Stimulated activated CD8-positive, alpha-beta memory T cell treated with anti-CD3 and anti-CD28 coated beads, Interleukin-2, amount 100 ng/mL, for 1 hour (primary cell): ENCODE measurements at places on chromosomes 3 and 15.

DNA sequence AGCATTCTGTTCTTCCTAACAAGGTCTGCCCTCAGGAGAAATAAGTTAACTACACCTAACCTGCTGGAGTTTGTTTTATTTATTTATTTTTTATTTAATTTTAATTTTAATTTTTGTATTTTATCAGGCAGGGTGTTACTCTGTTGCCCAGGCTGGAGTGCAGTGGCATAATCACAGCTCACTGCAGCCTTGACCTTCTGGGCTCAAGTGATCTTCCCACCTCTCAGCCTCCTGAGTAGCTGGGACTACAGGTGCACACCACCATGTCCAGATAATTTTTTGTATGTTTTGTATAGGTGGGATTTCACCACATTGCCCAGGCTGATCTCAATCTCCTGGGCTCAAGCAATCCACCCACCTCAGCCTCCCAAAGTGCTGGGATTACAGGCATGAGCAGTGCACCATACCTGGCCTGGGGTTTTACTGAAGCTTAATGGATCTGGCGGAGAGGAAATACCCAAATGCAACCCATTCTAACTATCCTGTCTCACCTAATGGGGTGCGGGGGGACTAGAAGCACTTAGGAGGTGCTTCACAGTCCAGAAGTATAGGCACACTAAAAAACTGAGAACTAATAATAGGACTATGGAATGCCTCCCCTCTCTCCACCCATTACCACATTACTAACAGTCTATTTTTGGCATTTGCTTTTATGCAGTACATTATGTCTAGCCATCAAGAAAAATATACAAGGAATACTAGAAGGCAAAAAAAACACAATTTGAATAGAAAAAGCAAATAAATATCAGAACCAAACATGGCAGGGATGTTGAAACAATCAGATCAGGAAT lies 61.4 kb downstream of the TTBK2 start:
- DNase-seq, result no peak

GRCh38 chr3:139970526-139970925 lies 35.5 kb downstream of the CLSTN2 start:
- no peak for DNase-seq

DNA sequence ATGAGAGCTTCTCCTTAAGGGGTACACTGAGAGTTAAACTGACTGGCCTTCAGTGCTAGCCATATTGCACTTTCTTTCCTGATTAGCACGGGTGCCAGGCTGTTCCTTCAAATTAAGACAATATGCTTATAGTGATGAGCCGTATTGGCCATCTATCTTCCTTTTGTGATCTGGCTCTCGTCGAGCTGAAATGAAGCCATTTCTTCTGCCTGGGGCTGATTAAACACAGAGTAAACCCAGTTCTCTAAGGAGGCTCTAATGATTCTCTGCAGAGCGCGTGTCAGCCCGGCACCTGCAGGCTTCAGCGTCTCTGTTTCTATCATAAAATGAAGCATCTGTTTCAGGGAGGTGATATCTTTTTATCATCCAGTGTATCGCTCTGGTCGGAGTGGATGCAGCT lies 107.5 kb upstream of the NR2F2 start:
- no peak for DNase-seq

- DNase-seq, result no peak
Measured at GRCh38 chr15:68332266-68332665, 54.7 kb downstream of the FEM1B start.

GRCh38 chr3:37346227-37347005 lies 172.0 kb upstream of the LRRFIP2 start:
- no peak for DNase-seq

DNA sequence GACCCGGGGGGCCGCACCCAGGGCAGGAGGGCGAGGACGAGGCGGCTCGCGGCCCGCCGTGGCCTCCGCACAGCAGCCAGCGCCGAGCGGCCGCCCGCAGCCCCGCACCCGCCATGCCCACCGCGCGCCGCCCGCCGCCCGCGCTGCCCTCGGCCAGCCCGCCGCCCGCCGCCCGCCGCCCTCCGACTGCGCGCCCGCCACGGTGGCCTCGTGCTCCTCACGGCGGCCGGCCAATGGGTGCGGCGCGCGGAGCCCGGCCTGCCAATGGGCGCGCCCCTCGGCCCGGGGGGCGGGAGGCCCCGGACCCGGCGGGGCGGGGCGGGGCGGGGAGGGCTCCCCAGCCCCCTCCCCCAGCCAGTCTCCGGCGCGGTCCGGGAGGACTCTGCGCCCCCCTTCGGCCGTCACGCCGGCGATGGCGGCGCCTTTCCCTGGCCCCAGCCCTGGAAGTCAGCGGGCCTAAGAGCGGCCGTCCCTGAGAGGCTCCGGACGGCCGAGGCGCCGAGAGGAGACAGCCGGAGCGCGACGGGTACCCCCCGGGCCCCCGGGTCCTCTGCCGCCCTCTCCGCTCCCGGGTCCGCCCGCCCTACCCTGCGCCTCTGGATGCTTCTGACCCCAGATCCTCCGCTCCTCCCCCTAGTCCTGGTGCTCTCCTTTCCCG lies at the start of gene NT5DC2:
Gene NT5DC2 (minus strand): TSS at position 235 of the 658 bp plus-strand sequence. CDS start 120 bp downstream, at position 115.
- peak; percentile 28 for DNase-seq

- no peak for DNase-seq
Measured at GRCh38 chr15:40908095-40908494, 13.8 kb downstream of the VPS18 start.

DNA sequence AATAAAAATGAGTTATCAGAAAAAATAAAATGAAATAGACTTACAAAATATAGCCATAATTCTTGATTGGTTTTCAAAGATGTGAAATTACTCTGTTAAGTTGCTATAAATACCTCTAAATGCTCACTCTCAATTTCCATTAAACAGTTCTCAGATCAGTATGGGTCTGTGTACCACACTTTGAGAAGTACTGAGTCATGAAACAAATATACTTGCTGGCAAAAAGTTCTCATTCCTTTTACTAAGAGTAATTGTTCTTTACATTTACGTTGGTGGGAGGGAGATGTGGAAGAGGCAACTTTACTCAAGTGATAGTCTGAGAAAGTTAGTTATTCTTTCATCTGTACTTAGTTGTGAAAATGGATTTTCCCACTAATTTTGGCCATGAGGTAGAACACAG lies 96.3 kb downstream of the ZNF385D start:
- no peak for DNase-seq

GRCh38 chr3:116153174-116153573 lies 292.1 kb downstream of the LSAMP start:
- no peak for DNase-seq

- DNase-seq, result no peak
Measured at GRCh38 chr3:36178018-36178417, 202.3 kb upstream of the STAC start.

- no peak for DNase-seq
Measured at GRCh38 chr3:169661361-169662131, 2.0 kb downstream of the MECOM start.

- DNase-seq, result no peak
Measured at GRCh38 chr3:98433764-98434163, 29.2 kb upstream of the OR5K1 start.

DNA sequence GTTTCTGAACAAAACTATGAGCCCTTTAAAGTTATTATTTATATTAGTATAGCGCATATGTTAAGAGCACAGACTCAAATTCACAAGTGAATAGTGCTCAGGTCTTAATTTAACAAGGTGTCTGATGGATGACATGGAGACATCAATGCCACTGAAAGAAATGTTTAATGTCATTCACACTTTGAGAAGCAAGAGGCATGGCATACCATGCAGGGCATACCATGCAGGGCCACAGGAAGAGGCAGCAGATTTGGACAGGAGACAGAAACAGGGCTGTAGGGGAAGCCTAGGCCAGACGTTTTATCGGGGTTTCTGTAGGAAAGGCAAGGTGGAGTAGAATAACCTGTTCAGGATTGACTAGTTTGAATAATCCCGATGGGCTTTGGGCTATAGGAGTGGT lies 150.2 kb upstream of the KCNH8 start:
- DNase-seq, result no peak

DNA sequence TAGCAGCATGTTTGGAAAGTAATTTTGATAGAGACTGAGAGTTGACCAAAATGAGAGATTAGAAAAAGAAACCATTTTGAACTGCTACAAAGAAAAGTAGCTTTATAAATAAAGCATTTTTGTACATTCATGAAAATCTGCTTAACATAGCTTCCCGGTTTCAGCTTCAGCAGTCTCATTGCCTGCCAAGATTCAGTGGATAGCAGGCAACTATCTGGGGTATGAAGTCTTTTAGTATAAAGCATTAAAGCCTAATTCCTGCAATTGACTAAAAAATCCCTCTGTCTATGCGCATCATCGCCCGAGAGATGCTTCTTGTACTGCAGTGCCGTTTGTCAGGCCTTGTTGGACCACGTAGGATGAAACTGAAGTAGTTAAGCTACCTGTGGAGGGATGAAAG lies 588.4 kb downstream of the NAALADL2 start:
- no peak for DNase-seq

DNA sequence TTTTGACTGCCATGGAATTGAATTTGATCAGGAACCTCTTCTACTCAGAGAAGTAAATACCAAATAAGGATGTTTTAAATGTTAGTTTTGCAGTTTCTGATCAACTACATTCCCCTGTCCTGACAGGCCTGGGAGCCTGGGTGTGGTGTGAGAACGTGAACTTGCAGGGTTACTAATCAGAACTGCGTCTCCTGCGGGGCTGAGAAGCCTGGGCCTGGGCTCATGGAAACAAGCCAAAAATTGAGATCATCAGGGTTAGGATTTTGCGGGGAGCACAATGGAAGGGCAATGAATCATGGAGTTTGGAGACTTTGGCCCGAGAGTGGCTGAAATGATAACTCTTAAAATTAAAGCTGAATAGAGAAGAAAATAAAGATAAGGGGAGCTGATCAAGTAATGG lies 47.8 kb upstream of the C3orf70 start:
- no peak for DNase-seq

DNA sequence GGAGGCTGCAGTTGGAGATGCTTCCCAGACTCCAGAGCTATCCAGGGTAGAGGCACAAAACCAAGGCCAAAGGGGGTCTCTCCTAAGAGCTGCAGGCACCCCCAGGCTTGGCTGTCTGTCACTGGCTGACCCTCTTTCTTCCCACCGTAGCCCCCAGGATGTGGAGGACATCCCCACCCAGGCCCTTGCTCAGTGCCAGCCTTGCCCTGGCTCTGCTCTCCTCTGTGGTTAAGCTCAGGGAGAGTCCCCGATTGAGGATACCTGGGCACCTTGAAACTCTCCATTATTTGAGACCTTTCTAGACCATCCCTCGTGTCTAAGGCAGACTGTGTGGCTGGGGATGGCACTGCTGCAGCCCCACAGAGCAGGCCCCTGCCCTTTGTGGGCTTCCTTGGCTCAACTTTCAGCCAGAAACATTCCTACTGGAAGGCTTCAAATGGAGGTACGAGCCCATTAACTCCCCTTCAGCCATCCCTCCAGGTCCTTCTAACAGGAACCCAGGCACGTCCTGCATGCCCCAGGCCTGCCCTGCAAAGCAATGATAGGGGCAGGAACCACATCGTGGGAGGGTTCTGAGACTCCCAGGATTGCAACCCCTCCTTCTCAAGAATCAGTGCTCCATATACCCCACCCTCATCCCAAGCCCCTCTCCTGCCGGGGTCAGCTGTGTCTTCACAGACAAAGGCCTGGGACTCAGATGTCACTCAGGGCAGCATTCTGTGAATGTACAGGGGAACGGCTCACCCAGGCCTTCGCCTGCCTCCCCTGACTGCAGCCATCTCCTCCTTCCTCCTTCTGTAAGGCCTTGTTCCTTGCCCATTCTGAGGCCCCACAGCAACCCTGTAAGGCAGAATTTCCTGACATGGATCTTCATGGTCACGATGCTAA lies 102.9 kb upstream of the ABHD17C start:
- no peak for DNase-seq

DNA sequence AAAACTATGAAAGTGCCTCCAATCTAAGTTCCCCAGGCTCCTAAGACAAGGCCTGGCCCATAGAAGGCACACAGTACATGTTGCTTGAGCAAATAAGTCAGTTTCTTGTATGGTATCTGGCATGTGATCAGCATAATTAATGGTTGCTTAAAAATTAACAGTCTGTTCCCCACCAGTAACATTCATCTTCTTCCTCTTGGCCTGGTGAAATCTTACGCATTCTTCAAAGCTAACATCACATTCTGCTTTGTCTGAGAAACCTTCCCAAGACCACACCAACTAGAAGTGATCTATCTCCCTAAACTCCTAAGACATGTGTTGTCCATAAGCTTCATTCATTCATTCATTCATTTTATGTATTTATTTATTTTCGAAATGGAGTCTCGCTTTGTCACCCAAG lies 48.1 kb downstream of the LIPC start:
- no peak for DNase-seq
